HuH-7.5 (cell line): ENCODE measurements at places on chromosomes 11 and 22.

GRCh38 chr11:92225568-92226330, 1.1 kb downstream of the FAT3 start:
- DNase-seq = no peak

DNA sequence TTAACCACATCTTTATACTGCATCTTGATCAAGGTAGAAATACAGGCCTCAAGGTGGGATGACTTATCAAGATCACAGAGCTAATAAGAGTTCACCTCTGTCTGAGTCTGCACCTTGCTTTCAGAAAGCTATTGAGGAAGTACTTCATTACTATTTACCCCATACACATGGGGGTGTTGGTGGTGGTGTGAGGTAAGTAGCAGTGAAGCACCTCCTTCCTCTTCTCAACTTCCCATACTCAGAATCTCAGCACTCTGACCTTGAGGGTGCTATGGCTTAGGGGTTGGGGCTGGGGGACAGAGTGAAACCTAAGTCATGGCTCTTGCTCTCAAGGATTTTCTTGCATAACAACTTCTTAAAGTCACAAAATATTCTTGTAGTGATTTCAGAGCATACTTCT, 56.9 kb downstream of the ME3 start:
- DNase-seq = no peak

- no peak for DNase-seq
These were observed 310.2 kb downstream of the DLG2 start for GRCh38 chr11:85316967-85317366.

DNA sequence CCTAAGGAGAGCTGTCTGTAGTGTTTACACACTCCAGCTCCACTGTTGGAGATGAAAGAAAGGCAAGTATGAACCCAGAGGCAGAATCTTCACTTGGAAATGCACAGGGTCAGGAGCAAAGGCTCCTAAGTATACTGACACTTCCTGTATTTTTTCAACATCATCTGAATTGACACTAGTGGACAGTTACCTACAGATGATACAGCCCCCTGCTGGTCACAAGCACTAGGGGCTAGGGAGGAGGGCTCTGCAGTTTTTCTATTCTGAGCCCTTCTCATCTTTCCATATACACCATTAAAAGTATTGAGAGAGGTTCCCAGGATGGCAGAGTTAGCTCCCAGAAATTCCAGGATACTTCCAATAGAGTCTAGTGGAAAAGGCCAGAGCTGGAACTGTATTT, 290.3 kb upstream of the API5 start:
- no peak for DNase-seq

DNA sequence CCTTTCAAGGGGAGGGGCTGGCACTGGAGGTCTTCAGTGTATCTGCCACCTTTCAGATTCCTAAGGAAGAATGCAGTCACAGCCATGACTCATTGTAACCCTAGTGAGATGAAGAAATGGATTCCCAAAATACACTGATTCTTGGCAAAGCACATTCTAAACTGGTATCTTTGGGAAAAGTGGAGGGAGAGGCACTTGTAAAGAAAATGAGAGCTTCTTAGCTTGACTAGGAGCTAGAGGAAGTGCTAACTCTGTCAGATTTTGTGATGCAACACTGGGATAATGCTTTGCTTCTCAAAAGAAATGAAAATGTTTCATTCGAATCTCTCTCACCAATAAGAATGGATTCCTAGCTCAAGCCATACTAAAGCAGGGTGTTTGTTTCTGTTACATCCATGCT, 14.3 kb downstream of the NRIP3 start:
- DNase-seq = no peak

GRCh38 chr11:111531687-111532364, 8.7 kb upstream of the LAYN start:
- no peak for DNase-seq

GRCh38 chr22:48536541-48537342, 1290.9 kb downstream of the BRD1 start:
- DNase-seq = no peak

DNA sequence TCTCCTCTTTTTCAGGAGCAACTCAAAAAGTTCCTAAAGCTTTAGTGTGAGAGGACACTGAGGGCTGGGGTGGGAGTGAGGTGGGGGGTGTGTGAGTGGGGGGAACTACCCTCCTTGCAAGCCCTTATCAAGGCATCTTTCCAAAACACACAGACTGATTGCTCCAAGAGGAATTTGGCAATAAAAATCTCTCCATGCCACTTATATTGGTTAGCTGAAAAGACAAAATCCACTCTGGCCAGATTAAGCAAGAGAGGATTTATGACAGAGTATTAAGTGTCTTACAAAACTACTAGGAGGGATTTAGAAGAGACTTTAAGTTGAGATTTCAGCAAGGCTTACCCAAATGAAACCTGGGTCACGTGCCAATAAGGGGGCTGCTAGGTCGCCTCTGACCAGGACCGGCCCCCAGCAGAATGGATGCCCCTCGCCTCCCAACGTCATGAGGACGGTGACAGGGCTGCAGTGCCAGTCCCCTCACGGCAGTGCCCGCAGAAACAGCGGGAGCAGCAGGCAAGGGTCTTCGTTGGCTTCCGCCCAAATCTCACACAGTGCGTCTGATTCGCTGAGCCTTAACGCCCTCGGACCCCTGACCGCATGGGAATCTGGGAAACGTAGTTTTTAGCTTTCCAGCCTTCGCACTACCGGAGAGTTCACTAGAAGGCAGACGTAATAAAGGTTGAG, 22.1 kb upstream of the CTR9 start:
- no peak for DNase-seq
